ENCODE measurements at places on chromosomes 2 and 18. TPM values are rescaled to one million over a fixed set of nuclear protein-coding genes. Genes with fewer than 3 reads are reported as not detected.

DNA sequence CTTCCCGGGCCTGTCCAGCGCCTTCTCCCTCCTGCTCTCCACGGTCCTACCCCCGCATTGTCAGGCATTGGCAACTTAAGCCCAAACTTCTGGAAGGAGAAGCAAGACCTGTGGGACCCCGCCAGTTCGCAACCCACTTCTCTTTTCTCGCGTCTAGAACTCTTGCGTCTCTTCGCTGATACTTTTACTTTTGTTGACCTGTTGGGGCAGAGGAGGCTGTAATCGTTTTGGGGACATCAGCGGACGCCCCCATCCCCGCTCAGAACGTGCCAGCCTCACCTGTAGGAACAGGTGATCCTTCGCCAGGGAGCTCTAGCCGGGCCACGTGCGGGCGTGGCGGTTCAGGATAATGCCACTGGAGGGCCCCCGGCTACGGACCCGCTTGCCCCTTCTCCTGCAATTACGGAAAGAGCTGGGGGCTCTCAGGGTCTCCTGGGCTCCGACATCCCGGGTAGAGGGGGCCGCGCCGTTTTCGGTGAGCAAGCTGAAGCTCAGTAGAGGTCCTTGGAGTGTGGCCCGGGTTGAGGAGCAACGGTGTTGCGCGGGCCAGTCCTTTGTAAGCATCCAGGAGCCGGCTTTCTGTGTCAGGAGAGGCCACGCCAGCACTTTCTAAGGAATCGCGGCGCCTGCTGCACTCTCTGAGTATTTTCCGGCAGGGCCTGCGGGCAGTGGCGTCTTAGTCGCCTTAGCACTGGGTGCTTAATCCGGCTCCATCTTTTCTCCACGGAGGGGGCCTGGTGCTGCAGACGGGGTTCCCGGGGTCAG is 1.6 kb downstream of the MTCL1 start:
- DNase-seq, result no peak

DNA sequence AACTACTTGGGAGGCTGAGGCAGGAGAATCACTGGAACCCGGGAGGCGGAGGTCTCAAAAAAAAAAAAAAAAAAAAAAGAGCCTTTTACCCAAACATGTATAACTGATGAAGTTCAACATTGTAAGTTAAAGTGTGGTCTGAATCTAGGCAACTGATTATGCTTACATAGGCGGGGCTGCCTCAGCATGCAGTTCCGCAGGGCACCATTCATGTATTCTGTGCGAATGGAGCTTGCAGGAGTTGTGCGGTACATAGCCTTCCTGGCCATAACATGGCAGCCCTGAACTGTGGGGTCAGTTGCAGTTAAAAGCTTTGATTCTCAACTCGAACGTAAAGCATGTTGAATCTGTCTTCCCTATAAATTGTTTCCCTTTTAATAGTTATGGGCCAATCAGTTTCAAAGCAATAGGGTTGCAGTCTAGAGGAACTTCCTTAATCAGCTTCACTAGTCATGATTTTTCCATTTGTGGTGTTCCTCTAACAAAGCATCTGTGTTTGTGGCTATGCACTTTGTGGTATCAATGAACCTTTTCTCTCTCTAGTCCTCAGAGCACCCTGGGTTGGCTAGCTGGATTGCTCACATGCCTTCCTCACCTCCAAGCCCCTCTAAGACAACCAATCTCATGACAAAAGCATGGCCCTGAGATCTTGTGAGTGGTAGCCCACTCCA is 30.6 kb upstream of the CEP68 start:
- DNase-seq, result no peak

- no peak for DNase-seq
Measured at GRCh38 chr2:46847185-46847710, 68.4 kb downstream of the MCFD2 start.

GRCh38 chr2:79223539-79223938 is 64.0 kb upstream of the REG3A start:
- no peak for DNase-seq

DNA sequence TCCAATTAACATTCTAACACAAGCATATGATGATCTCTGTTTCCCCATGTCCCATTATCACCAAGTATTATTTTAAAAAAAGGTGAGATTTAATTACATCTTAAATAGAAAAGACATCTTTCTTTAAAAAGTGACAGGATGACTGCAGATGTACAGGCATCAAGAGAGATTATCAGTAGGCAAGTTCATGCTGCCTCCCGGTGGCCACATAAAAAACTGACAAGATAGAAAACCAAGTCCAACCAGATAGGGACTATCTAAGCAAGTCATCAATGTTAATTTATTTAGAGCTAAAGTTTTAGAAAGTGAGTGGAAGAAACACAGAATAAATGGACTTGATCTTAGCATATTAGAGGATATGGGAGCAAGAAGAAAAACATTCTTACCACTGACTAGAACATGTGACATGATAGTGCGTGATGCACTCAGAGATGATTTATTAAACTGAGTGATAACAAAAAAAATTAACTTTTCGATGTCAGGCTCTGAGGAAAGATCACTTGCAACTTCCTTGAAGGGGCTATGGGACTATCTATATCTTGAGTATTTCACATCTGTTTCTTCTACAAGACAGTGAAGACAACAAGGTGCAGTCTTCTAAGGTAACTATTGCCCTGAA is 5.4 kb upstream of the TDRD15 start:
- DNase-seq, result no peak

DNA sequence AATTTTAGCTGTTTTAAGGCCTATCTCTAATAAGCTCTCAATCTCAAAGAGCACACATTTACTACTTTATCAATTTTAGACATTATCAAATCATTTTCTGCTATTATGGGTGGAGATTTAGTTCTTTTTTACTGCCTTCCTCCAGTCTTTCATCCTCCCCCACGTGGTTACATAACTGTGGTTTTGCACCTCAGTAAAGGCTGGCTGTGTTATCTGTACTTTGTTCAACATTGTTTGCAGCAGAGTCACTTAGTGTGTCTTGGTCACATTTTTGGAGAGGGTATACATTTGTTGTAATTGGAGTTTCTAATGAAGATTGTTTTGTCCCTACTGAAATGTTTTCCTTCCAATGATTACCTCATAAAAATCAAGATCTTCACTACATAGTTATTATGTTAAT is 549.6 kb upstream of the CELF4 start:
- no peak for DNase-seq

DNA sequence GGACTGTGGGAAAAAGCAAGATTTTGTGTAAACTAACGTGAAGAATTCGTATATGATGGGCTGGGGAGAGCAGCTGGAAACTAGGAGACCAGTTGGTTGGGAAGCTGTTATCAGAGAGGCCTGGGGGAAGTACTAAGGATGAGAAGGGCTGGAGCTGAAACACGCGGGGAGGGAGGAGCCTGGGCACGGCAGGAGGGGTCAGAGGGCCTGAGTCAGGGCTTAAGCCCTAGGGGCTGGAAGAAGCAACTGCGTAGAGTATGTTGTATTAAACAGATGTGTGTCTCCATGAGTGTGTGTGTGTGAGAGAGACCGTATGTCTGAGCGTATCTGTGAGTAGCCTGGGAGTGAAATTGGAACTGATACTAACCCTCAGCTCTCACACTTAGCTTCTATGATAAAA is 8.4 kb downstream of the POMC start:
- DNase-seq, result no peak

DNA sequence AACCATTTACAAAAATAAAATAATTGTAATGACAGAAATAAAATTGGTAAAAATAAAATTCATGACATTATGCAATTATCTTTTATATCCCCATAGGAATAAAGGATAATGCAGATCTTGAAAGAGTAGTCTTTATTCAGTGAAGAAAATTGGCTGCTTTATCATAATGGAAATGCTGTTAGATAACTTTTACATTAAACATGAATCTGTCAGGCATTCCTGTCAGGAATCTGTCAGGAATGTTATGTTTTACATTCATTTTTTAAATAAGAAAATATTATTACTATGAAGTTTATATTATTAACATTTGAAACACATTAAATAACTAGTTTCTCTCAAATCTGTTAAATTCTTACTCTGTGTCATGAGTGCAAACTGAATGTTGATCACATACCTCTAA is 1024.7 kb upstream of the TMEFF2 start:
- DNase-seq, result no peak

DNA sequence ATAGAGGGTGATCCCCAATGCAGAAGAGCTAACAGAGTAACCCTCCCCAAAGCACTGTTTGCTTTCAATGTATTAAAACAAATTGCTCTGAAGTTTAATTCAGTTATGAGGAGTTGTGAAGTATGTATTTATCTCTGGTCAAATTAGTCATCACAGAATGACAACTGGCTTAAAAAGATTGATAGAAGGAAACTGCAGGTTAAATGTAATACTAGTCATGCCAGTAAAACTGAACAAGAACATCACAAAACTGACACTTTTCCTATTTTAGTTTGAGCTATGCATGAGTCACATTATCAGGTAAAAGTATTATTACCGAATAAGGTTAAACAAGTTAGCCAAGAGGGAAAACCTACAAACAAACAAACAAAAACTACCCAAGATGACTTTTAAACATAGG is 99.0 kb upstream of the ACVR1C start:
- DNase-seq, result no peak

- no peak for DNase-seq
Measured at GRCh38 chr2:32011485-32011960, 715 bp upstream of the MEMO1 start.

DNA sequence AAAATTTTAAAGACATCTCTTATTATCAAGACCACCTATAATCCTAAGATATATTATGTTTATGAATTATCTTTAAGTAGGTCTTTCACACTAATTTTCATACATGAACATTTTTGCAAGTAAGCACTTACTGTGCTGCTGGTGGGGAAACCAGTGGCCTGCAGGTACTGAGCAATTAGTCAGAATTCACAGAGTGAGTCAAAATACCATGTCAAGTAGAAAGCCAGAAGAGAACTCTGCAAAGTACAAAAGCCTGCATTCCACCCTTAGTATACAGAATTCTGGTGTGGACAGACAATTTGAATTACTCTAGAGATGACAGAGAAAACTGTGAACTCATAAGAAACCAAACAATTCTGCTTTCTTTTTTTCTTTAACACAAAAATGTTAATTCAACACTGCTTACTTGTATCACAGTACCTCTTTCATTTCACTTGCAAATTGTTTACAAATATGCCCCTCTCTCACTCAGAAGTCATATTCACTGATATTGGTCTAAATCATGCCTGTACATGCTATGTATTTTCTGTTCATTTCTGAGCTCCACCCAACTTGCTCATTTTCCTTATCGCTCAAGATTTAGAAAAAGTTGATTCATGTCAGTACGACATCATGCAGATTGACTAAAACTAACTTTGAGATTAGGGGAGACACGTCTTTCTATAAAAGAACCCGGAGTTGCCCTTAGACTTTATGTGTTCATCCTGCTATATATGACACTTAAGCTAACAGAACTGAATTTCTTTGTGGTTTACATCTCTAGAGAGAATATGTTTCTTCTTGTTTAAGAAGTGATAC is 182.9 kb downstream of the IKZF2 start:
- DNase-seq, result no peak

Gene CNDP1
- polyA plus RNA-seq, result not detected

Gene C2orf80
- not detected for polyA plus RNA-seq

Gene NFE2L2
- polyA plus RNA-seq, result 39.6 TPM

Gene CRYGC
- polyA plus RNA-seq, result not detected

All from CD4-positive, alpha-beta memory T cell (primary cell).